Sciatic nerve (tissue), 2 donors: ENCODE measurements at places on chromosomes 5 and 9. TPM values are rescaled to one million over a fixed set of nuclear protein-coding genes. Genes with fewer than 3 reads are reported as not detected.

The HTR4 gene
- 0.13 TPM for total RNA-seq

The FBP2 gene
- total RNA-seq: not detected

The SLC6A3 gene
- not detected for total RNA-seq

The CNTNAP3B gene
- total RNA-seq: 20.4 TPM

The NR2F1-AS1 gene
- 49.3 TPM for total RNA-seq

The PCDHA8 gene
- 0.40 TPM for total RNA-seq

The PTGDS gene
- 1,668 TPM for total RNA-seq

The TAF11L11 gene
- not detected for total RNA-seq
